ENCODE measurements at places on chromosomes 2 and 18.

- H3K27ac ChIP-seq = peak overlapping the region; percentile 50
- H3K4me3 ChIP-seq = no peak overlapping the region
- no peaks in the 10 kb centered on the region for H3K4me1 ChIP-seq
- H3K27me3 ChIP-seq = no peaks in the 10 kb centered on the region
These were observed 47.2 kb downstream of the DYSF start for GRCh38 chr2:71500426-71501079.

GRCh38 chr2:147045113-147045512, 799.7 kb upstream of the ACVR2A start:
- H3K36me3 ChIP-seq = no peaks in the 10 kb centered on the region
- H3K4me3 ChIP-seq = no peak overlapping the region
- no peaks in the 10 kb centered on the region for H3K4me1 ChIP-seq
- no peak for DNase-seq
- no peaks in the 10 kb centered on the region for H3K27me3 ChIP-seq

DNA sequence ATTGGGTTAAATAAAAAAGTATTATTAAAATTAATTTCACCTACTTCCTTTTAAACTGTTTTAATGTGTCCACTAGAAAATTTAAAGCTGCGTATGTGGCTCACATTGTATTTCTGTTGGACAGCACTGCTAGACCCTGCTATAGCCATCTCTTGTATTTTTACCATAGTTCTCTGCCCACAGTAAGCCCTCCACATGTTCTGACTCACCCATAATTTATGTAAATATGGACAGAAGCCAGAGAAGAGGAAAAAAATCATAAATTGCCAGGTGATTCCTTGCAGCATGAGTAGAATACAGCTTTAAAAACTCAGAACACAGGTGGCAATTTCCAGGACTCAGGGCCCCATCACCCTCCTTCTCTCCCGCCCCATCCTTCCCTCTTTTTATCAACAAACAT, 142.4 kb upstream of the MEX3C start:
- no peaks in the 10 kb centered on the region for H3K36me3 ChIP-seq
- H3K27ac ChIP-seq = no peak overlapping the region
- H3K27me3 ChIP-seq = no peaks in the 10 kb centered on the region
- DNase-seq = no peak
- no peak overlapping the region for H3K4me3 ChIP-seq

DNA sequence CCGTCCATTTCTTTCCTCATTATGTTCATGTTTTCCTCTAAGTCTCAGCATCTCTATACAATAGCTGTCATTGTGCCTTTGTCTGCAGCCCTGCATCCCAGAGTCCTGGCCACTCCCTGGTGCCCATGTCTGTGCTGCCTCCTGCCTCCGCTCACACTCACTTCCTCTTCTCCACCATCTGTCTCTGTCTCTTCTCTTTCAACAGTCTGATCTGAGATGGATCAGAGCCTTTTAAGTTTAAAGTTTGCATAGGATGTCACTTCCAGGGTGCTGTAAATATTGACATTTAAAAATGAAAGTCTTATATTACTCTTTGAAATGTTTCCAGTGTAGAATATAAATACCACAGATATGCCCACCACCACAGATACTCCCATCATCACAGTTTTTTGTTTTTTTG, 42.7 kb downstream of the UBE2F start:
- no peaks in the 10 kb centered on the region for H3K36me3 ChIP-seq
- no peaks in the 10 kb centered on the region for H3K4me1 ChIP-seq

GRCh38 chr18:78780719-78781600, 198.7 kb upstream of the SALL3 start:
- H3K27me3 ChIP-seq = no peaks in the 10 kb centered on the region
- H3K4me1 ChIP-seq = no peaks in the 10 kb centered on the region
- DNase-seq = peak; percentile 32
- H3K27ac ChIP-seq = no peak overlapping the region

DNA sequence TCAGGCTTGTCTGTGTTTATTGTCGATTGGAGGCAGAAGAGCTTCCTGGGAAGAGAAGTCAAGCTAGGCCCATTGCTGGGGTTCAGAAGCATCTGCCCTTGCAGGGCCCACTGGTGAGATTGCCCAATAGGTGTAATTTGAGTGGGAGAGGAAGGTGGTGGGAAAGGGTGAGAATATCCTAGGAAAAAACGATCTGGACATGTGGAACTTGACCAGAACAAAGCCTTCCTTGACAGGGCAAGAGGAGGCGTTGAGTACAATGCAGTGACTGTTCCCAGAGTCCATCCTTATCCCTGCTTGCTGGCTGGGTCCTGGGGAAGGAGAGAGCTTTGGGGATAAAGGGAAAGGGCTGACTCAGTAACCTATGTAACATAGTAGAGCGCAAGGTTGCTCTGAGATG, 27.1 kb downstream of the NABP1 start:
- no peak overlapping the region for H3K27ac ChIP-seq
- DNase-seq = no peak
- no peaks in the 10 kb centered on the region for H3K27me3 ChIP-seq
- no peaks in the 10 kb centered on the region for H3K36me3 ChIP-seq
- no peak overlapping the region for H3K4me3 ChIP-seq

GRCh38 chr18:55289775-55290174, 298.2 kb downstream of the TCF4 start:
- no peaks in the 10 kb centered on the region for H3K27me3 ChIP-seq
- H3K27ac ChIP-seq = no peak overlapping the region
- H3K4me1 ChIP-seq = no peaks in the 10 kb centered on the region

DNA sequence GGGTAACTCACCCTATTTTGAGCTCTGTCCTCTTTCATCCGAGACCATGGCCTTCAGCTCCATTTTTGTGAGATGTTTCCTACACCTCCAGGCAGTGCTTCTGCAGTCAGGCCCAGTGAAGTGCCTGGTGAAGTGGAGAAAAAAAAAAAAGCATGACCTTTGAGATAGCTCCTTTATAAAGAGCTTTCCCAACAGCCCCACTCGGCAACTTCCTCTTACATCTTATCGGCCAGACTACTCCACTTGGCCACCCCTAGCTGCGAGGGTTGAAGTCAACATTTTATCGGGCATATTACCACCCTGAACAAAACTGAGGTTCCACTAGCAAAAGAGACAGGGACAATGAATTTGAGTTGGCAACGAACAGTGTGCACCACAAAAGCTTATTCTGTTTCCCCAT, 124.8 kb upstream of the RNF152 start:
- no peak for DNase-seq
- no peaks in the 10 kb centered on the region for H3K36me3 ChIP-seq
- H3K27ac ChIP-seq = no peak overlapping the region
- no peak overlapping the region for H3K4me3 ChIP-seq
- no peaks in the 10 kb centered on the region for H3K27me3 ChIP-seq

- peaks cover 21% of the 10 kb centered on the region for H3K36me3 ChIP-seq
- peaks cover 4% of the 10 kb centered on the region for H3K4me1 ChIP-seq
- no peak for DNase-seq
- no peak overlapping the region for H3K4me3 ChIP-seq
- H3K27ac ChIP-seq = no peak overlapping the region
These were observed 62.6 kb upstream of the RPL31 start for GRCh38 chr2:100939445-100939844.

- no peak overlapping the region for H3K4me3 ChIP-seq
- peak overlapping the region; percentile 86 for H3K27ac ChIP-seq
- no peak for DNase-seq
These were observed 26.6 kb downstream of the LPIN2 start for GRCh38 chr18:2986150-2986865.

DNA sequence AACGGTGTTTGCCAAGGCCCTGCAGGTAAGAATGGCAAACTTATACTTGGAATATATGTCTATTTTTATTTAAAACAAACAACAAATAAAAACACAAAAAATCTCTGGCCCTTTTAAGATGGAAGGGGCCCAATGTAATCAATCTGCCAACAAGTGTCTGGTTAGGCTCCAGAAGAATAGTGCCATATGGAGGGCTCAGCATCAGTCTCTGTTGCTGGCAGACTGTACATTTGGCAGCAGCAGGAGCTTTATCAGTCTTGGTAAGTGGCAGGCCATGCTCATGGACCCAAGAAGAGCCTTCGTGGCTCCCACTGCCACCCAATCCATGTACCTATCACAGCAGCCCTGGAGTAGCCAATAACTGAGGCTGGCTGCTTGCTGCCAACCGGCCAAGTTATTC, 101.1 kb downstream of the GALNT3 start:
- H3K4me3 ChIP-seq = no peak overlapping the region
- no peak for DNase-seq
- no peaks in the 10 kb centered on the region for H3K27me3 ChIP-seq
- no peaks in the 10 kb centered on the region for H3K4me1 ChIP-seq
- no peak overlapping the region for H3K27ac ChIP-seq

DNA sequence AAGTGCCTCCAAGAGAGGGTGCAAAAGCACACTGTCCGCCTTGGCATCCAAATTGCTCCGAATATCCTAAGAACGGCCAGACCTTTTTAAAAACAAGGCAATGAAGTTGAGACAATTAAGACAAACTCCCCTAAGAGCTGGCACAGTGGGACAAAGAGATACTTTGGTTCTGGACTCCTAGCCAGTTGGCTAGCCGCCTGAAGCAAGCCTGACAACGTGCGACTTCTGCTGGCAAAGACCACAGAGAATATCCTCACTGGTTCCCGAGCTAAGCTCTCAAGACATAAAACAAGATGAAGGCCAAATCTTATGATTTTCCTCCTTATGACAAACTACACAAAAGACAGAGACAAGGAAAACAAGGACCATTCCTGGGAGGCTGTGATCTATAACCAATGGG, 32.7 kb downstream of the CHRNA1 start:
- DNase-seq = no peak
- no peak overlapping the region for H3K4me3 ChIP-seq
- H3K36me3 ChIP-seq = no peaks in the 10 kb centered on the region
- no peak overlapping the region for H3K27ac ChIP-seq
- no peaks in the 10 kb centered on the region for H3K4me1 ChIP-seq

DNA sequence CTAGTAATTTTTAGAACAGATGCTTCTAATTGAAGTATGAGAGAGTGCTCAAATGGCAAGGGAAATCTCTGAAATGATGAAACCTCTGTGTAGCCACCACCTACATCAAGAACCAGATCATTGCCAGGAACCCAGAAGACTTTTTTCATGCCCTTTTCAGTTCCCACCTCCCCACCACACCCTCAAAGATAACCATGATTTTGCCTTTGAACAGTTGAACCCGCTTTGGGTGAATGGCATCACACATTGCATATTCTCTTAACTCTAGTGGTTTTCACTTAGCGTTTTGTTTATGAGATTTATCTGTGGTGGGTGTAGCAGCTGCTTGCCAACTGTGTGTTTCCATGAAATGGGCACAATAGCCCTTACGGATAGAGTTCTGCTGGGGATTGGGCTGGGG, 142.9 kb upstream of the HDAC4 start:
- no peaks in the 10 kb centered on the region for H3K4me1 ChIP-seq
- H3K27ac ChIP-seq = no peak overlapping the region
- no peak for DNase-seq
- H3K27me3 ChIP-seq = no peaks in the 10 kb centered on the region
- H3K4me3 ChIP-seq = no peak overlapping the region
- H3K36me3 ChIP-seq = no peaks in the 10 kb centered on the region

DNA sequence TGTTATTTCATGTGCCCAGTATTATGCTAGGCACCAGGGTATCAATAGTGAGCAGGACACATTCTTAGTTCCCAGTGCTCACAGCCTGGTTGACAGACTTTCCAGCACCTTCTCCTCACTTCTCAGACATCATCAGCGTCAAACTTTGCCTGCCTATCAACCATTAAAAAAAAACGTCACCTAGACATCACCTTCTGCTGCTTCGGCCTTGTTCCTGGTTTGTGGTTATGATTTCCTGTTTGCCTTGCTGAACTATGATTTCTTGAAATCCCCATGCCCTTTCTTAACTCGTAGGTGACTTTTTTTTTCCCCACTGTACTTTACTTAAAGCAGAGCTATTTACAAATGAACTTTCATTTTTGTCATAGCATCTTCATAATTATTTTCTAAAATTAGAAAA, 60.4 kb upstream of the NABP1 start:
- no peaks in the 10 kb centered on the region for H3K27me3 ChIP-seq
- H3K27ac ChIP-seq = no peak overlapping the region
- no peak for DNase-seq
- H3K4me1 ChIP-seq = no peaks in the 10 kb centered on the region
- no peak overlapping the region for H3K4me3 ChIP-seq
- no peaks in the 10 kb centered on the region for H3K36me3 ChIP-seq

- H3K36me3 ChIP-seq = no peaks in the 10 kb centered on the region
- no peak overlapping the region for H3K4me3 ChIP-seq
- peaks cover 5% of the 10 kb centered on the region for H3K4me1 ChIP-seq
- DNase-seq = no peak
- no peaks in the 10 kb centered on the region for H3K27me3 ChIP-seq
These were observed 131.5 kb upstream of the SMAD2 start for GRCh38 chr18:48061781-48062570.
